ENCODE measurements at places on chromosomes 1 and 21. TPM values are rescaled to one million over a fixed set of nuclear protein-coding genes. Genes with fewer than 3 reads are reported as not detected.

DNA sequence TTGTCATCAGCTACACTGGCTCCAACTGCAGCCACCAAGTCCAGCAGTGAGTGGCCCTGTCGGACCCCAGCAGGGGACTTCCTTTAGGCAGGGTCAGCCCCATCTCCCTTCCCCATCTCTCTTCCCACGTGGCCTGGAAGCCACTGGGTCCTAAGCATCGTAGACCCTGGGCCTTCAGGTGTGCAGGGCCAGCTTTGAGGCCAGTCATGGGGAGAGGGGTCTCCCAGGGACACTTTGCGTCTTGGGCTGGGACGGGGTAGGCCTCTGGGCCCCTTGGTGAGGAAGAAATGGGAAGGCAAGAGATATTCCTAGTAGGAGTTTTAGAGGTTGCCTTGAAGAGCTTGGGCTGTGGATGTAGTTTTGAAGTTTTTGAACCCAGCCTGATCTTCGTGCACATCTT is 12.1 kb upstream of the MIIP start:
- DNase-seq = no peak

DNA sequence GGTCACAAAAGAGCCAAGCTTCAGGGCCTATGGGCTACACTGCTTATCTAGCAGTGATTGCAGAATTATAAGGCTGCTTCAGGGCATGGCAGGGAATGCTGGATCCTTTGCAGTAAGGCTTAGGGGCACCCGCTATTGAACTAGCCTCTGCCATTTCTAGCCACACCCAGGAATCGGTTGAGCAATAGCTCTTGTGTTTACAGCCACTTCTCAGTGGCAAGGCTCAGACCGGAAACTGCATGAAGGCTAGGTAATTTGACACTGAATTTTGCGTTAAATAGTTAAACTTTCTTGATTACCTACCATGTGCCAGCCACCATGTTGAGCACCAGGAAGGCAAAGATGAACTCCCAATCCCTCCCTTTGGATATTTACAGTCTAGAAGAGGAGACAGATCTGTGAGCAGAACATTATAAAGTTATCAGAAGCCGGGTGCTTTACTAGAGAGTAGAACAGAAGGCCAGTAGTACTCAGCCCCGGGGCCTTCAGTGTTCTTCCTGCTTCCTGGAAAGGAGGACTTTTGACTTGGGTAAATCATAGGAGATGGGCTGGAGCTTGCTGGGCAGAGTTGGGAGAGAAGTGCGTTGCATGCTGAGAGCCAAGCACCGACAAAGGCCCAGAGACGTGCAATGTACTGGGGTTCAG is 98.6 kb upstream of the LPGAT1 start:
- DNase-seq = no peak

ADAMTS1 gene
- total RNA-seq = 16.9 TPM

DNA sequence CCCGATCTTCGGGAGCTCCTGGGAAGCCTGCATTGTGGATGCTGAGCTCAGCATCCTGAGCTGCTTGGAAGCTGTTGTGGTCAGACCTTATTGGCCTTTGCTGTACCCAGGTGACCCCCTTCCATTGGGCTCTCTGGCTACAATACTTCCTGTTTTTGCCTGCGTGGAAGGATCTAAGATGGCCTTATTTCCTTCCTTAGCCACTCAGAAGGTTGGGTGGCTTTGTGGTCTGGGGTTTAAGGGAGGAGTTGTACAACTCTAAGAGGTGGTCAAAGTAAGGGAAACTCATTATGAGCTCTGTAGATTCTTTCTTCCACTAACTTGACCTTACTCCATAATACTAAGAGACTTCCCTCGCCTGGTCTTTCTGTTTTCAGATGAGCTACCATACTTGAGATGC is 17.7 kb downstream of the PFKFB2 start:
- DNase-seq = no peak

DNA sequence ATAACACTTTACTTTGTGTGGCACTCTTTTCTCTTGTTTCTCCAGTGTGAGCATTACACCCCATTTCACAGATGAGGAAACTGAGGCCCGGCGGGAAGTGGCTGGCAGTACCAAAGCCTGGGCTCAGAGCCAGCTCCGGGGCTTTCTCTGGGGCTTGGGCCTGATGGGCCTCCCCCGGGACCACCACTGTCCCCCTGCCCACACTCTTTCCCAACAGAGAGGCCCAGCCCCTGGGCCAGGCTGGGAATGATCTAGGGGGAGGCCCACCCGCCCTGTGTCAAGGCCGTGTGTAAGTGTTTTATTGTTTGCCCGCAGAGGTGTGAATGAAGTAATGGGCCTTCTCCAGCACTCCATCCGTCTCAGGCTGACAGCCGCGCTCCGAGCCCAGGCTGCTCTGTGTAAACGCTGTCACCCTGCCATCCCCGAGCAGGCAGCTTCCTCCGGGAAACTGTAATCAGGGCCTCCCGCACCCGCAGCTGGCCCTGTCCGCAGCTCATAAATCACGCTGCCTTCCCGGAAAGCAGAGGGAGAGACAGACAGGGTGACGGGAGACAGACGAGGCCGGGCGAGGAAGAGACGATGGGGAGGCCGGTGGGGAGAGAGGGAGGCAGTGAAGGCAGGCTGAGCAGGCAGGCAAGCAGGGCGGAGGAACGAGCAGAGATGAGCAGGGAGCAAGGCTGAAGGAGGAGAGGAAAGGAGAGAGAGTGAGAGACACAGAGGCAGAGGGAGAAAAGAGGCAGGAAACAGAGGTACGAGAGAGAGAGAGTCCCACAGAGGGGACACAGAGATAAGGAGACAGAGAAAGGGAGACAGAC is 109.7 kb upstream of the ZBTB40 start:
- no peak for DNase-seq

GRCh38 chr1:216057063-216057462 is 366.2 kb downstream of the USH2A start:
- DNase-seq = no peak

BMP8B gene
- 0.82 TPM for total RNA-seq

ACTRT2 gene
- total RNA-seq = not detected

SWT1 gene
- total RNA-seq = 5.4 TPM

RGS16 gene
- 10.2 TPM for total RNA-seq

OR2L8 gene
- total RNA-seq = not detected

SPEN gene
- total RNA-seq = 48.8 TPM

MFAP2 gene
- 141 TPM for total RNA-seq

PRDM16 gene
- total RNA-seq = 1.1 TPM

DNA sequence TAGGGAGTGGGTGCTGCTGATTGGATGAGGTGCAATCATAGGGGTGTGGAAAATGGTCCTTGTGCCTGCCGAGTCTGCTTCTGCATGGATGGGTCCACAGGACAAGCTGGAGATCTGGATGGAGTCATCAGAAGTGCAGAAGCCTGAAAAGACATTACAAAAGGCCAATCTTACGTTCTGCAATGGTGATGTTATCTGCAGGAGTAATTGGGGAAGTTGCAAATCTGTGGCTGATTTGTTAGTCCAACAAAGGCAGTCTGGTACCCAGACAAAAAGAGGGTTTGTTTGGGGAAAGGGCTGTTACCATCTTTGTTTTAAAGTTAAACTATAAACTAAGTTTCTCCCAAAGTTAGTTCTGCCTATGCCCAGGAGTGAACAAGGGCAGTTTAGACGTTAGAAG is 166.5 kb downstream of the PGBD5 start:
- no peak for DNase-seq

C1orf94 gene
- 5.5 TPM for total RNA-seq

MRAP gene
- total RNA-seq = not detected

GRCh38 chr1:207440626-207441025 is 13.5 kb upstream of the CR2 start:
- DNase-seq = no peak

KCNT2 gene
- 14.2 TPM for total RNA-seq

LRRIQ3 gene
- total RNA-seq = 0.46 TPM

GJA9 gene
- total RNA-seq = not detected

S100A8 gene
- total RNA-seq = 1.4 TPM

DNA sequence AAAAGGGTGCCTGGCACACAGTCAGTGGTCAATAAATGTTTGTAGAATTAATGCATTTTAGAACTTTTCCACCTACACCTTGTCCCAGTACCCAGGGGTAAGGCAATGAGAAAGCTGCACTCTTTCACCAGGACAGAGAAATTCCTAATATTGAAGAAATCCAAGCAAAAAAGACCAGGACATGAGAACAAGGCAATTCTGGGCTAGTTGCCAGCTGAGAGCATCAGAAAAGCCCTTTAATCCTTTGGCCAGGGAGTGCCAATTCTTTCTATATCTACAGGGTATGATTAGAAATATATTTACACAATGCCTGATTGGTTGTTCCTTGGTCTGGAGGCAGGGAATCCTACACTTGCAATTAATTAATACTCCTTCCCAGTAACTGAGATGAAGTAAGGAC is 492.4 kb upstream of the NFIA start:
- no peak for DNase-seq

DNA sequence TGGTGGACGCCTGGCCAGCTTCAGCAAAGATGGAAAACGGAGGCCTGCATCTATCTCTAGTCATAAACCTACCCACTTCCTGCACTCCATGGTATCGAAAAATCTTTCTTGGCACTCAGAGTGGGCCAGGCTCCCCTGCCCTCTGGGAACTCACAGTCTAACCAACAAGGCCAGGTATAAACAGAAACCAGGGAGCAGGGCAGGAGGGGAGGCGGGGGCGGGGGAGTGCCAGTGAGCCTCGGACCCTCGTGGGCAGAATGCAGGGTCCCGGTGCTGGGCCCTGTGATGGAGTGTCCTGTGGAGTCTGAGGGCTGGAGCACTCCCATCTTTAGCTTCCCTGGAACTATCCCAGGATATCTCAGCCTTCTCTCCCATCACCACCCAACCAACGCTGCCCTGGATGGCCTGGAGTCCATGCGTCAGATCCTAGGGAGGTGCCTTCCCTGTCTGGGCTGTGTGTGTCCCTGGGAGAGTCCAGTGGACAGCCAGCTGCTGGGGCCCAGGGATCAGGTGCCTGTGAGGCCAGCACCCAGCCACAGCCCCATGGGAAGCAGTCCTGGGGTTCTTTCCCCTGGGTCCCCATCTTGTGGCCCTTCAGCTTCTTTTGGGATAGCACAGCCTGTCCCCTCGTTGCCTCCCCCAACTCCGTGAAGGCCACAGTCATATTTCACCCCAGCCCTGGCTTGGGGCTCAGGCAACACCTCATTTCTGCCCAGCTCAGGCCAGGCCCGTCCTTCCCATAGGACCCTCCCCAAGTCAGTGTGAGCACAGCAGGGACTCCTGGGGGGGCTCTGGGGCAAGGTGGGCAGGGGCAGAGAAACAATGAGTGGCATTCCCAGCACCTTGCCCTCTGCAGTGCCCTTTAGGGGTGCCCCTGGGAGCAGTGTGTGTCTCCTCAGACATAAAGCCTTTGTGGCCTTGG is 1.1 kb upstream of the EPS8L3 start:
- no peak for DNase-seq

- no peak for DNase-seq
Measured at GRCh38 chr1:213519098-213519497, 468.1 kb downstream of the RPS6KC1 start.

PPM1J gene
- total RNA-seq = 22.6 TPM

DNA sequence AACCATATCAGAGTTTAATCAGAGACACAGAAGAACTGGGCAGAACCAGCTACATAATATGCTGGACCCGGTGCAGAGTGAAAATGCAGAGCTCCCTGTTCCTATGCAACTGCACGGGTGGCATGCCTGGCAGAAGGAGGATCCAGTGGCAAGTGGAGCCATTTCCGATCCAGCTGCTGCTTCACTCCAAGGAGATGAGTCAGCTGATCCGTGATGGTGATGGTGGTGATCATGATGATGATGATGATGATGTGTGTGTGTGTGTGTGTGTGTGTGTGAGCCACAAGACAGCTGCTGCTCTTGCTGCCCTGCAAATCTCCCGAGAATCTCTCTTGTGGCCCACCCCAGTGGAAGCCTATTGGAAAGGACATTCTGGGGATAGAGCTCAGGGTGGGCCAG is 133.0 kb downstream of the URB2 start:
- no peak for DNase-seq
